ENCODE measurements at places on chromosomes 3 and 15.

- DNase-seq, result no peak
These were observed 280.2 kb upstream of the NR2E3 start for GRCh38 chr15:71530116-71530515.

- peak; percentile 27 for DNase-seq
These were observed 199.6 kb downstream of the FMN1 start for GRCh38 chr15:32994810-32995424.

DNA sequence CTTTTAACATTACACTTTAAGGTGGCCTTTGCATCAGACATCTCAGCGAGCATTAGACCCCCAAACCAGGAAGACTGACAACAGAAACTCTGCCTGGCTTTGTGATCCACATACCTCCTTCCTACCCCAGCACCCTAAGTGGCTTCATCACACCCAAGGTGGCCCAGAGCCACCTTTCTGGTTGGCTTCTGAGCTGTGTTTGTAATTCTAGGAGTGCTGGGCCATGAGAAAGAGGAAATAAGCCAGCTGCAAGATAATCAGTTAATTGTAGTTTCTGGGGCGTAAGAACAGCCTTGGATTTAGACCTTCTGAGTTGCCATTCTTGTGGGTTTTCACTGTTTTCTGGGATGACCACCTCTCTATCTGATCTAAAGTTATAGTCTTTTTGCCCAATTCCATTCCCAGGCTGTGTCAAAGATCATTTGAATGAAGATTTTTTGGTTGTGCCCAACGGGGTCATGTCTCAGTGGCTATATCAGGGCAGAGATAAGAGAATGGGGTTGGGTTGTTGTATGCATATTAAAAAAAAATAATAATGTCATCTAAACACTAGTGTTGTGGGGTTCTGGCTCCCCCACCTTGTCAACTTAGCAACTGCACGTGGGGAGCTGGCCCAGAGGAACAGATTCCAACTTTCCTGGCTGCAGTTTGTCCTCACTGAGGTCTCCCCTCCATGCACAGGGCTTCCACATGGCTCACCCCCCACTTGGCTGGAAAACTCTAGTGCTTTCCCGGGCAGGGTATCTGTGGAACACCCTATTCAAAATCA is 234.8 kb upstream of the WNT5A start:
- peak; percentile 4 for DNase-seq

DNA sequence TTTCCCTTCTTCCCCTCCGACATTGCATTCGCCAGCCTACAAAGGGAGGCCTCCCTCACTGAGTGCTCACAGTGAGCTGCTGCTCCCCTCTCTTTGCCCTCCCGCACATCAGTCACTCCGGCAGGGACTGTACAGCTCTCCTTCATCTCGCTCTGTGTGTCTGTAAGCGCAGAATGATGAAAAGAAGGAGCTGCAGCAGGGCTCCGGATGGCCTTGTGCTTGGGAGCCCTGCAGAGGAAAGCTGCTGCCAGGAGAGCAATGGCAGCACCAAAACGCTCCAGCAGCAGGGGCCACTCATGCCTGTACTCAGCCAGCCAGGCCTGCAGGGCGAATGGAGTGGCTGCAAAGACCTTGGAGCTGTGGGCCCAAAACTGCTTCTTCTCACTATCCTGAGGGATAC is 107.0 kb upstream of the NSMCE3 start:
- DNase-seq, result no peak

- DNase-seq, result no peak
These were observed 143.6 kb downstream of the NAALADL2 start for GRCh38 chr3:175002732-175003143.

DNA sequence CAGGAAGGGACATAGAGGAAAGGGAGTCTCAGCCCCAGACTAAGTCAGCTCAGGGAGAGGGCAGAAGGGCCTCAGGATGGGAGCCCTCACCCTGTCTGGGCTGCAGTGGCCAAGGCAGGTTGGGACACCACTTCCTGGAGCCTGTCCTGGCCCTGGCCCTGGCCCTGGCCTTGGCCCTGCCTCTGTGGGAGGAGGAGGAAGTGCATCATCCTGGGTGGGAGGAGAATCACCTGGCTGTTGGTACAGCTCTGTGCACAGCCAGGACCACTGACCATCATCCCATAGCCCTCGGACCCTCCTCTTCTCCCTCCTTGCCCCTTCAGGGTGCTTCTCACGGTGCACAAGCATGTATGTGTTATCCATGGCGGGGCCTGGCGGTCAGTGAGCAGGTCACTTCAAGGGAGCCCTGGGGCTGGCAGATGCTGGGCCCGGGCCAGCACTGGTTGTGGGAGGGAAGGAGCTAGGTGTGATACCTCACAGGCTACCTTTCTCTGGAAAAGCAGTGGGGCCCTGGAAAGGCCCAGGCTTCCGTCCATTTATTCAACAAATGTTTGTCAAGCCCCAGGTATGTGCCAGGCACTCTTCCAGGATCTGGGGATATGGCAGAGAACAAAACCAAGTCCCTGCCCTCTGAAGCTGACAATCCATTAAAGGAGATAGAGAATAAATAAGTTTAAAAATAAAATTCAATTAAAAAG is 8.2 kb upstream of the APEH start:
- no peak for DNase-seq

DNA sequence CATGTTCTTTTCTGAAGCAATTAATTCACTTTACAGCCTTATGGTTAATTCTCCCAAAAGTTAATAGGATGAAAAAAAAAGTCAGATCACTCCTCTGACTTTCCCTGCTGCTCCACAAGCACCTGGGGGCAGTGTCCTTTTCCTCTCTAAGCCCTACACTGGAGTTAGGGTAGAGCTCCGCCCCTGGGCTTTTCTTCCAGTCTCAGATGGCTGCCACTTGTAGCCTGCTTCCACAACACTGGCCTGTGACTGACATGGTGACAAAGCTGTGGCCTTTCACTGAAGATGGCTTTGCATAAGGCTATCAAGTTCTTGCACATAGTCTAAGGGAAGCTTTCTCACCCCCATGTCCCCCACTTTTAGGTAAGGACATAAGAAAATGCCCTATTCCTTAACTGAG is 1.3 kb upstream of the MON1A start:
- no peak for DNase-seq

DNA sequence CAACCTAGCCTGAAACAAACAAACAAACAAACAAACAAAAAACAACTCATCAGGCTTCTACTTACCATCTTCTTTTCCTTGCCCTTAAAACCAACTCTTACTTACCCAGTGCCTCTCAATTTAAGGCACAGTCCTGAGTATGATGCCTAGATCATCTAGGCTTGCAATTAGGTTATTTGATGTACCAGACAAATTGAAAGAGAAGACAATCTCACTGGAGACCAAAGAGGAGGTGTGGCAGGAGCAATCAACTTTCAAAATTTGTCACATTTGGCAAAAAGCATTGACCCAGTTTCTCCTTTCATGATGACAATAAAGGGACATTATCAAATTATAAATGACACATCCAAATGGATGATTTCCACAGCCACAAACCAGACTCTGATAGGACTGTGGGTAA is 36.0 kb downstream of the AAGAB start:
- no peak for DNase-seq

All from inflammatory macrophage treated with lipopolysaccharide for 1 hour (primary cell).